ENCODE measurements at places on chromosomes 16 and 17.

DNA sequence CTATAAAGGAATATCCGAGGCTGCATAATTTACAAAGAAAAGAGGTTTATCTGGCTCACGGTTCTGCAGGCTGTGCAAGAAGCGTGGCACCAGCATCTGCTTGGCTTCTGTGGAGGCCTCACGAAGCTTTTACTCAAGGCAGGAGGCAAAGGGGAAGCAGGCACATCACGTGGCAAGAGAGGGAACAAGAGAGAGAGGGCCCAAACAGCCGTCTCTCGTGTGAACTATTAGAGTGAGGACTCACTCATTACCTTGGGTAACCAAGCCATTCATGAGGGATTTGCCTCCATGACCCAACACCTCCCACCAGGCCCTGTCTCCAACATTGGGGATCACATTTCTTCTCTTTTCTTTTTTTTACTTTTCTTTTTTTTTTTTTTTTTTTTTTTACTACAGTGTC is 7.5 kb upstream of the ALKBH5 start:
- DNase-seq, result no peak

- no peak for DNase-seq
Observed at GRCh38 chr17:58572846-58573245, 58.4 kb upstream of the MTMR4 start.

GRCh38 chr16:27236635-27237218 is 31.8 kb downstream of the NSMCE1 start:
- DNase-seq, result no peak

- DNase-seq, result peak; percentile 71
Observed at GRCh38 chr16:14249291-14250032, 178.3 kb downstream of the MRTFB start.

DNA sequence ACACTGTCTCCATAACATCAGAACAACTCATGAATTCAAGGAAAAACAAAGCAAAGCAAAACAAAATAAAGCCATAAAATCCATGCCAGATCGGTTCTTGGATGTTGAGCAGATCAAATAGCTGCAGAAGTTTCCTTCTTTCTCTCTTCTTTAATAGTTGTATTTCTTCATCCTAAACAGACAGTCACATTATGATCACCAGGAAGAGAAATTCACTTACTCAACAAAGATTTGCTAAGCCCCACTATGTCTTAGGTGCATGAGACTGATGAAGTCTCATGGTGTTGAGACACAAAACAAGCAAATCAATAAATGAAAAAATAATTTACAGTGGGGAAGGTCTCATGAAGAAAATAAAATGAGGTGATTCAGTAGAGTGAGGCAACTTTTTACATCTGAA is 72.8 kb downstream of the WIPI1 start:
- peak; percentile 29 for DNase-seq

GRCh38 chr17:58060596-58061191 is 22.5 kb upstream of the DYNLL2 start:
- no peak for DNase-seq

DNA sequence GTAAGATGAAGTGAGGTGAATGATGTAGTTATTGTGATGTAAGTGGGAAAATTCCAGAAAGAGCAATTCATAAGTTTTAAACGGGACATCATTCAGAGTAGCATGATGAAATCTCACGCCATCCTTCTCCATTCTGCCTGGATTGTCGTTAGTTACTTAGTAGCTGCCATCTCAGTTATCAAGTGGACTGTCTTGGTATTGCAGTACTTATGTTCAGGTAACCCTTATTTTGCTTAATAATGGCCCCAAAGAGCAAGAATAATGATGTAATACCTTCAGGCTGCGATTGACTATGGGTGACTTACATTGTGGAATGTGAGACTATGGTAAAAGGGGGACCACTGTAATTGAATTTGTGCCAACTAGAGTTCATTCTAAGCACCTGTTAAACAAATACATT is 234.1 kb upstream of the TOM1L1 start:
- no peak for DNase-seq

DNA sequence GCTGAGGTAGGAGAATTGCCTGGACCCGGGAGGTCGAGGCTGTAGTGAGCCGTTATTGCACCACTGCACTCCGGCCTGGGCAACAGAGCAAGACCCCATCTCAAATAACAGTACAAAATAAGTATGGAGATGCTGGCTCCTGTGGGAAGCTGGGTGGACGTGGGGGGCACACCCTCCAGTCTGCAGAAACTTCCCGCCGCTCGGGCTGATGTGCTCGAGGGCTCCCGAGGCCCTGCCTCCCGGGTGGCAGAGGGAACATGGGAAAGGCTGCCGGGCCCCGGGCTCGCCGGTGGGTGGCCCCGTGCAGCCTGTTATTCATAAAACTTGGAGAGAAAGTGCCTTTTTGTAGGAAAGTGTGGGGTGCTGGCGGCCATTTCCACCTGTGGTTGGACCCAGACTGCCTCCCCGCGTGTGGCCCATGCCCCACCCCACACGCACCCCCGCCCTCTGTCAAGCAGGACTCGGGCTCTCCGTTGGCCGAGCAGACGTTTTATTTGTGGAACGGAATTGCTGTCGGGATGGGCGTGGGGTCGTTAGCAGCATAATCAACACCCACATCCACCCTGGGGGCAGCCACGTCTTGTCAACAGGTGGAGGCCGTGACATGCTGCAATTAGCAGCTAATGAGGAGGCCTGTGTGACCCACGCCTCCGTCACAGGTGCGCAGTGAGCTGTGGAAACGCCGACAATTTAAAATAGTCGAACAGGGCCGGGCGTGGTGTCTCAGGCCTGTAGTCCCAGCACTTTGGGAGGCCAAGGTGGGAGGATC is 7.4 kb upstream of the CIAO3 start:
- no peak for DNase-seq

DNA sequence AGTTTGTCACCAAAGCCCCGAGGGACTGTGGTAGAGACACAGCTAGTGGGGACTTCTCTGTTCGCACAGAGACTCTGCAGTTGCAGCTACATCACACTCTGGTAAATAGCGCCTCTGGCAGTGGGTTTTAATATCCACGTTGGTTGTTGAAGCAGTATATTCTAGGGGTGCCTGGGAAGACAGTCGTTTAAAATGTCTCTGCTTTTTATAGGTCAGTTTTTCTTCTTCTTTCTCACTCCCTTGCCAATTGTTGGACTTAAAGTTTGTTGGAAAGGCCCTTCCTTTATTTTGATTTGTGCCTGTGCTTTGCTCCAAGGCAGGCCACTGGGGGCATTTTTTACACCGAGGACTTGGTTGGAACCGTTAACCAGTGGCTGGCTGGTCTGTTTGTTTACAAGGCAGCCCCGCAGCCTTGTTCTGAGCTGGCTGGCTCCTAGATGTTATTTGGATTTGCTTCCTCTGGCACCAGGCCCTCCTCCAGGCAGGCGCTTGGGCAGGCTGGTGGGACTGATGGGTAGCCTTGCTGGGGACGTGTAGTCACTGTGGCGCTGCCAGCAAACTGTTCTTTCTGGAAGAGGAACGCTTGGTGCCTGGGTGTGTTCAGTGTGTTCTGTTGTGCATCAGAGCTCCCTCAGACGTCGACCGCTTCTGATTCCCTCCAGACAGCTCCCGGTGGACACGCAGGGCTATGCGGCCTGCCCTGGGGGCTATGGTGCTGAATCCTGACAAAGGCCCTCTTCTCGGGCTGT is 218.2 kb upstream of the CHMP6 start:
- peak; percentile 24 for DNase-seq

DNA sequence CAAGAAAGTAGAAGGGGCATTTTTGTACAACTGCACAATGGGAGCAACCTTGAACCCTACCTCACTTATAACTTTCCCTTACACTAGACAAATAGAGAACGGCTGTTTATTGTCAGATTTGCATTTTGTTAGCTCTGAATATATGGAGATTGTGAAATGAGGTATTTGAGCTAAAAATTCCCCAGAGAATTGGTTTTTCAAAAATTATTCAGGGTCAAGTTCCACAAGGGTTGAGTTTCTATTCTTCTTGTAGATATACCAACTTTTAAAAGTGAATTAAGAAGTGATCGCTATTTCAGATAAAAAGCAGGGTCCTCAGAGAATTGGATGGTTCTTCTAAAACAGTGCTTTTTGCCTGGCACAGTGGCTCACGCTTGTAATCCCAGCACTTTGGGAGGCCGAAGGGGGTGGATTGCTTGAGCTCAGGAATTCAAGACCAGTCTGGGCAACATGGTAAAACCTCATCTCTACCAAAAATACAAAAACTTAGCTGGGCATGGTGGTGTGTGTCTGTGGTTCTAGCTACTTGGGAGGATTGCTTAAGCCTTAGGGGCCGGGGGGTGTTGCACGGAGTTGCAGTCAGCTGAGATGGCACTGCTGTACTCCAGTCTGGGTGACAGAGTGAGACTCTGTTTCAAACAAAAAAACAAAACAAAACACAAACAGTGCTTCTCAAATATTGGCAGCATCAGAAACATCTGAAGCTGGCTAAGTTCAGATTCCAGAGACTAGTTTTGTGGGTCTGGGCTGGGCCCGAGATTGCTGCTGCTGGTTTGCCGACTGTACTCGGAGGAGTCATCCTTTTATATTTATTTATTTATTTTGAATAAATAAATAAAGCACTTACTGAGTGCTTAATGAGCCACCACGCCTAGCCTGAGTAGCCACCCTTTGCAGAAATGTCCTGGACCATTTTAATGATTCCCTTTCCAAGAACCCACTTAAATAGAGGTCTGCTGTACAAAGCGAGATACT is 50.9 kb downstream of the PECAM1 start:
- DNase-seq, result no peak

GRCh38 chr17:5563456-5563855 is 20.9 kb downstream of the NLRP1 start:
- DNase-seq, result peak; percentile 78

- peak; percentile 45 for DNase-seq
Observed at GRCh38 chr16:58628845-58629732, 537 bp downstream of the CNOT1 start.

DNA sequence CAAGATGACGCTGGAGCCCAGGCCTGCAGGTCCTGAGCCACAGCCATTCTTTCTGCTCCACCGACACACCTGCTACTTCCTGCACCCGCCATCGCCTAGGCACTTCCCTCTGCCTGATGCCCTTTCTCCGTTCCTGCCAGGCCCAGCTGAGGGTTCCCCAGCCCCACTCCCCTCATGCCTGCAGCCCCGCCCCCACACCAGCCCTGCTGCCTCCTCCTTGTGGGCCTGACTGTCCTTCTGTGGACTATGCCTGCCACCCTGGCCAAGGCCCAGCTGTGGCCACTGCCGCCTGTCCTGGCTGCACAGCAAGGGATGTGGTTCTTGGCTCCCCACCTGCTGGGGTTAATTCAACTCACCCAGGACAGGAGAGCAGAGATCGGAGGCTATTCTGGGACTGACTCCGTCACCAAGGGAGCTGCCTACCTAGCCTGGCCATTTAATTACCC is 7.5 kb downstream of the NATD1 start:
- no peak for DNase-seq

- DNase-seq, result no peak
Observed at GRCh38 chr16:7597677-7598076, 265.0 kb downstream of the RBFOX1 start.

GRCh38 chr17:42457107-42457792 is 1.4 kb upstream of the ATP6V0A1 start:
- DNase-seq, result no peak

DNA sequence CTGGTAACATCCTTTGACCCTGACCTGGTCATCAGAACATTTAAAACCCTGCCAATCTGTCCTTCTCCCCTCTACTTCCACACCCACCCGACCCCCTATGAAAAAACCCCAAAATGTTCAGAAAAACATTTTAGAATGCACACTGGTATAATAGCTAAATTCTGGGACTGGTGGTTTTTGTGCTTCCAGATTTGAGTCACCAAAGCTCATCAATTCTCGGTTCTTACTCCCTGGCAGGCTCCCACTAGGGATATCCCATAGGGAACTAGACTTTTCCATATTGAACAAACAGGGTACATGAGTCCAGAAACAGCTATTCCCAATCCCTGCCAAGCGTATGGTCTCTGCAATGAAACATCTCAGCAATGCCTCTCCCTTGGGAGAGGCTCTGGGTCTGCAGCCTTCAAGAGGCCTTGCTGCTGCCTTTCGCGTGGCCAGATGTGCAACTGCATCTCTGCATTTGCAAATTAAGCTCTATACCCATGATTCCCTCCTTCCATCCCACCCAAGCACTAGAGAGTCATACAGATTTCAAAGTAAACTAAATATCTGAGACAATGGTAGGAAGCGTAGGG is 67.7 kb downstream of the SMG6 start:
- no peak for DNase-seq

DNA sequence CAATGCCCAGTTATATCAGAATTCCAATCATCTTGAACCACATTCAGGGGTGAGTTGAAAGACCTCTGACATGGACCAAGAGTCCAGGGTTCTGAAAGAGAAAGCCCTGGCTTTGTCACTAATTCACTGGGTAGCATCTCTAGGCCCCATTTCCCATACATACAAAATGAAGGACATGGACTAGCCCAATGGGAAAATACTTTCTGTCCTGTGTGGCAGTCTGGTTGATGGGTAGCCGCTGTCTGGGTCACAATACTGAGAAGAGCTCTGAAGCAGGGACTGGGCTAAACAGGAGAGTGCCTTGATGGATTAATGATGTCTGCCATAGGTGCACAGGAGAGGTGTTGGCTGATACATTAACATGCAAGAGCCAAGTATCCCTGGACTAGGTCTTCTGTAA is 214.3 kb downstream of the RAB11FIP4 start:
- no peak for DNase-seq

GRCh38 chr16:31192856-31193642 is 9.5 kb downstream of the PYCARD start:
- no peak for DNase-seq

- no peak for DNase-seq
Observed at GRCh38 chr17:59707971-59708430, 547 bp downstream of the VMP1 start.

GRCh38 chr17:77846531-77847085 is 111.9 kb upstream of the TNRC6C start:
- no peak for DNase-seq

- DNase-seq, result peak; percentile 82
Observed at GRCh38 chr16:57984443-57985203, 13.7 kb upstream of the CNGB1 start.

DNA sequence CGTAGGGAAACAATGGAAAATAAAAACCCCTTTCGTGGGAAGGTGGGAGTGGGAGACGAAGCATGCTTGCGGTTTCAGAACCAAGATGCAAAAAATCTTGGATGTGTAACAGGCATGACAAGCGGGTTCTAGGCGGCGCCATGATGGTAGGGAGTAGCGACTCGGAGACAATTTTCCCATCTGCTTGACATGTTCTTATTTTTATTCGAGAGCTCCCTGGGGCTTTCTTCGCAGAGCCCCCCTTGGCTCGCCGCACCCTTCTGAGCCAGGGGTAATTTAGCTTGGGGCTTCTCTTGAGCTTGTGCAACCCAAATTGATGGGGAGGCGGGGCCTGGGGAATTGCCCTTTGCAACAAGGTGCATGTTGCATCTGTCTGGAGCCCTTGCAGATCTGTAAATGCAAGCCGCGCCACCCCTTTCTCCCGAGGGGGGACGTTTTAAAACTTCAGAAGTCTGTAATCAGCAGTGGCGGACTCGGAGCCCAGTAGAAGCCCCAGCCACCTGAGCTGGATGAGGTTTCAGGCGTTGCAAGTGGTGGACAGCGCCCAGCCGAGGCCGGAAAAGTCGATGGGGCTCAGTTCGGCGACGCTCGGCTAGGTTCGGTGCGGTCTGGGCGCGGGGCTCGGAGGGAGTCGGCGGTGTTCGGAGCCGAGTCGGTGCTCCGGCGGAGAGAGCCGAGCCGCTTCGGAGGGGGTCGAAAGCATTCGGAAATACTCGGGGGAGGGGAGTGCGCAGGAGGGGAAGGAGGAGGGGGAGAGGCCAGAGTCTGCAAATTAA is 2.9 kb downstream of the GNAO1 start:
- DNase-seq, result peak; percentile 64
